ENCODE measurements at places on chromosomes 2 and 18.

DNA sequence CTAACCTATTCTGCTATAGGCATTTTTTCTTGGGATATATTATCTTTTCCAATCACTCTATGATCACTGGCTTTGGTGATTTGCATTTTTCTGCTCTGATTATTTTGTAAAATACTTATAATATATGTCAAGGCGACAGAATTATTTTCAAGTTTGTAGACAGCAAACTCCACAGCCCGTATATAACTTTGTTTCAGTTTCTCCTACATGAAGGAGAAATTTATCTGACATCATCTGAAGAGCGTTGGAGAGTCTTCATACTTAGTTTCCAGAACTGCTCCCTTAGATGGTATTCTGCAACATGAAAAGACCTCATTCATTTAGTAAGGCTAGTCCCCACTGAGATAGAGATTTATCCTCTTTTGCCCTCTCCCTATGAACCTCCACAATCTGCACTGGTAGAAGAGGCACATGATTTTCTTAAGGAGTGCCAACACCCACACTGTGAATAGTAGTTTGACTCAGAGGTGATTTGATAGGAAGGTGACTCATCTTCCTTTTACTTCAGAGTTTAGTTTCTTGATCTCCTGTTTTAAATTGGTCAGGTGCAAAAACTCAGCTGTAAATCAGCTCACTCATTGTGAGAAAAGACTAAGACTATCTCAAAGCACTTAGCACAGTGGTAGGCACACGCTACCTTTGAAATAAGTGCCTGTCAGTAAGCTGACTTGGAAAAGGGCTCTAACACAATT is 1848.6 kb upstream of the CELF4 start:
- DNase-seq: peak; percentile 58

DNA sequence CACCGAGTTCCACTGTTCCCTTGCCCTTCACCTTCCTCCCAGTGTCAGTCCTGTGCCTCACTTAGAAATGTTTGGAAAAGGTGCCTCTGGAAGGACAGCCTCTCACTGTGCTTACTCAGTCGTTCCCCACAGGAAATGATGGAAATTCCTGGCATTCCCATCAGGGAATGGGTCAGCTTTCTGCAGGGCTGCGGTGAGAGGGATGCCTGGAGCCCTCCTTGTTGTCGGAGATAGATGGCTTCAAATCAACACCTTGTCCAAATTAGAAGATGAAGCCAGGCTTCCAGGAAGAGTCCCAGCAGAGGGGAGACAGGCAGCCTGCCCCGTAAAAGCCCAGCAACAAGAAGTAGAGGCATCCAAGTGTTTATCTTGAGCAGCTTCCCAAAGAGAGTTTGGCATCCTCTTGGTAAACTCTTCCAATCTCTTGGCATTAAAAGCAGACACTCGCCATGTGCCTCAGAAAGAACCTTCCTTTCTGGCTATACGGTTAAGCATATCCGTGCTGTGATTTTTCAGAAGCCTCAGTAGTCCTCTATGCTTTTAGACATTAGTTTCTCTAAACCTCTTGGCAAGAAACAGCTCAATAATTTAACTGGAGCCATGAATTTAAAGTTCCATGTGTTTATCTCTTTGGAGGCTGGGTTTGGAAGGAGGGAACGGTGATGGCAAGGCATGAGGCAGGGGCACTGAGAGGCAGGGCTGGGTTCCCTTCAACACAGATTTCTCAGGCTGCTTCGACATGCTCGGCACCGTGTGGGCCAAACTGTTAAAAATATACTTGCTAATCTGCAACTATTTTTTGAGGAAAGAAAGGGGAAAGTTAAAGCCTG is 25.1 kb downstream of the COLEC12 start:
- peak; percentile 22 for DNase-seq

GRCh38 chr18:55875371-55875901 is 287.4 kb upstream of the TCF4 start:
- no peak for DNase-seq

DNA sequence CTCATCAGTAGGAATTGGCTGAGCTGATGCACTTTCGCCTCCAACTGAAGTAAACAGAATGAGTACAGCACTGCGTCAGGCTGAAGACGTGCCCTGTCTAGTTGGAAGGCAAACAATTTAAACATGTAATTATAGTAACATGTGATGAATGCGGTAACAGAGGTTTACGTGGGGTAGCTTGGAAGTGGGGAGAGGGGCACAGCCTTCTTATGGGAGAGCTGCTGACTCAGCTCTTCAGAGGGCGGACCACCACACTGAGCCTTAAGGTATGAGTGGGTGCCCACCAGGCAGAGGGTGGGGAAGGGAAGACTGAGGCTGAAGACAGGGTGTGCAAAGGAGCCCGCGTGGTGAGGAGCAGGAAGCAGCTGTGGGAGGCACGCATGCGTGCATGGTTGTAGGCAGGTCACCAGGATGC is 6.2 kb upstream of the EHD3 start:
- DNase-seq: no peak

- DNase-seq: no peak
Measured at GRCh38 chr2:33242845-33243244, 233.6 kb upstream of the RASGRP3 start.

- no peak for DNase-seq
Measured at GRCh38 chr18:48553236-48553635, 14.4 kb downstream of the CTIF start.

- no peak for DNase-seq
Measured at GRCh38 chr18:23229472-23229871, 94.2 kb downstream of the CABLES1 start.

DNA sequence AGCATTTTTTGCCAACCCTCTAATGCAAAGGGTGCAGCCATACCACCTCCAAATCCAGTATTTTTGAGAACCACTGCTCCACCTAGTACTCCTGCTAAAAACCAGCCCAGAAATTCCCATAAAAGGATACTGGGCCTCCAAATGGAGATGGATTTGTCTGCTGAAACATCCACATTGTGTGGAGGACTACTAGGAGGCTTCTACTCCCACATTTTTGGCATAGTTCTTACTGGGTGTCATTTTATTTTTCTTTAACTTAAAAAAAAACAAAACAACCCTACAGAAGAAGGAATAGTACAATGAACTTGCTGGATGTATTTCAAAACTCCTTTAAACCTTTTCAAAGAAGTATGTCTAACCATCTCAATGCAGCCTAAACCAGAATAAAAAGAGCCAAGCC is 219.2 kb downstream of the SRBD1 start:
- no peak for DNase-seq

DNA sequence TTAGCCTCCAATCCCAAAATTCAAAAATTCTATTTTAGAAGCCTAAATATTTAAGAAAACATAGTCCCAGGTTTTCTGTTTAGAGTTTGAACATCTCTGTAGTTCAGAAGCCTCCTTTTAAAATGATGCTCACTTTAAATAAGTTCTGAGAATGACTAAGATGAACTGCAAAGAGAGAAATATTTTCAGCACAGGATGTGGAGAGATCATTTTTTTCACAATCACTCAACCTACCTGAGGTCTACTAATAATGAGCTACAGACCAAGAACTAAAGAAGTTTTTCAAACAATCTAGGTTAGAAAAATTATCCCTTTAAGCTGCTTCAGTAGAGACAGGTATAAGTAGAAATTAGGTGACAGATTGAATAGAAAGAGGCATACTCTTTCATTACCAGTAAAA is 185.1 kb upstream of the CYP26B1 start:
- no peak for DNase-seq

DNA sequence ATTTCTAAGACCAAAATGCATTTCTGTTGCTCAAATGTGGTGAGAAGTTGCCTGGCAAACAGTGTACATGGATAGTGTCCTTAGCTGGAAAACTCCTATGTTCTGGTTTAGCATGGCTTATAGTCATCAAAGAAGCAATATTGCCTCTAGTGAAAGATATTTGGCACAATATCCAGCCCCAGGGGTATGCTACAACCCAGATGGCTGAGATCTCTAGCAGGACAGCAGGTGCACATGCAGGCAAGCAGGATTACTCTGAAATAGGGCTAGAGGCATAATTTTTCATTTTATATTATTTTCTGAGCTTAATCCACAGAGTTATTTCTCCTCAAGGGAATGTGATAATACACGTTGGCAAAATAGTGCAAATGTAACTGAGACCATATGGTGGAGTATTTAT is 34.0 kb downstream of the CCDC195 start:
- no peak for DNase-seq

- no peak for DNase-seq
Measured at GRCh38 chr2:2941205-2941604, 436.4 kb downstream of the EIPR1 start.

- no peak for DNase-seq
Measured at GRCh38 chr2:67532387-67532786, 135.3 kb downstream of the ETAA1 start.

Measured in Caki2 (cell line).